ENCODE measurements at places on chromosomes 16 and 17. TPM values are rescaled to one million over a fixed set of nuclear protein-coding genes. Genes with fewer than 3 reads are reported as not detected.

GRCh38 chr16:2840914-2841313 is 10.8 kb downstream of the ZG16B start:
- no peak overlapping the region for H3K27ac ChIP-seq
- H3K4me3 ChIP-seq = no peak overlapping the region
- no peak for DNase-seq
- H3K4me1 ChIP-seq = peaks cover 29% of the 10 kb centered on the region
- no peaks in the 10 kb centered on the region for H3K36me3 ChIP-seq
- no peaks in the 10 kb centered on the region for H3K27me3 ChIP-seq

GRCh38 chr16:47858333-47858982 is 297.3 kb downstream of the ABCC12 start:
- no peak overlapping the region for H3K27ac ChIP-seq
- H3K36me3 ChIP-seq = no peaks in the 10 kb centered on the region
- H3K4me1 ChIP-seq = no peaks in the 10 kb centered on the region
- DNase-seq = no peak
- H3K4me3 ChIP-seq = no peak overlapping the region

GRCh38 chr16:80541306-80541694 is 507 bp downstream of the DYNLRB2 start:
- H3K27ac ChIP-seq = peak overlapping the region; percentile 78
- H3K36me3 ChIP-seq = no peaks in the 10 kb centered on the region
- H3K27me3 ChIP-seq = no peaks in the 10 kb centered on the region
- DNase-seq = no peak

DNA sequence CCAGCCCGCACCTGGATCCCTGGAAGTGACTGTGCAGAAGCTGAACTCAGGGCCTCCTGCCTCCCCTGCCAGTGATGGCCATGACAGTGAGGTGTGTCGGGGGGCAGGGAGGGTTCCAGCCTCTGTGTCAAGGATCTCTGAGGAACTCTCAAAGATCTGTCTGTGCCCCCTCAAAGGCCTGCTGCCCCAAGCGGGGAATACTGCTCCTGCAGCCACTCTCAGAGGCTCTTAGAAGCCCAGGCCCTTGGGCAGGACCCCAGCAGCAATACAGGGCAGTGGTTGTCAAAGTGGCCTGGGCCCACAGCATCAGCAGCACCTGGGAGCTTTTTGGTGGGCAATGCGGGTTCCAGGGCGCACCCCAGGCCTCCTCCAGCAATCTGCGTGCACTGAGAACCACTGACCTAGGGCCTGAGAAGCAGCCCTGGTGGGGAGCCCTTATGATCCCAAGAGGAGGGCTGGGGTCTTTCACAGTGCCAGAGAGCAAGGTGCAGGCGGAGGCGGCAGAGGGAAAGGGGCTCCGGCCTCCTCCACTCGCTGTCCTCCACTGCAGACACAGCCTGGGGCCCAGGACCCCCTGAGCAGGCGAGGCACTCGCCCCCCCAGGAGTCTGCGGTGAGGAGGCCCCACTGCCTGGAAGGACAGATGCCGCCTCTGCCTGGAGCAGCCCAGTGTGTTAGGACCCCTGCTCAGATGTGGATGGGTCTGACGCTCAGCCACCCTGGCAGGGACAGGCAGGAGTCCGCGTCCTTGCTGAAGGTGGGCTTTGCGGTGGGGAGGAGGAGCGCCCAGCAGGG is 42.1 kb downstream of the ENGASE start:
- DNase-seq = no peak
- no peaks in the 10 kb centered on the region for H3K27me3 ChIP-seq
- H3K36me3 ChIP-seq = no peaks in the 10 kb centered on the region
- no peak overlapping the region for H3K4me3 ChIP-seq
- H3K27ac ChIP-seq = no peak overlapping the region

GRCh38 chr17:77204536-77204935 is 63.8 kb downstream of the SEC14L1 start:
- H3K4me3 ChIP-seq = no peak overlapping the region
- no peak overlapping the region for H3K27ac ChIP-seq
- peaks cover 90% of the 10 kb centered on the region for H3K36me3 ChIP-seq
- DNase-seq = no peak
- no peaks in the 10 kb centered on the region for H3K27me3 ChIP-seq

DNA sequence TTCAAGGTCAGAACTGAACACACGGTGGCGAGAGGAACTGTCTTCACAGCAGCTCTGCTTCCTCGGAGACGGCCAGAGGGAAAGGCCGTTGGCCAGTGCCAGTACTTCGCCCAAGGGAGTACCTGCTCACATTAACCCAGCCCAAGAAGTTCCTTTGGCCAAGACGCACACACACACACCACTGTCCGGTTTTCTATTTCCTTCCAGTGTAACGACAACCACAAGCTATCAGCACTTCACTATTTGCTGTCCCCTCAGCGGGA is 744 bp upstream of the GGNBP2 start:
- peak overlapping the region; percentile 99 for H3K27ac ChIP-seq
- no peaks in the 10 kb centered on the region for H3K27me3 ChIP-seq

DNA sequence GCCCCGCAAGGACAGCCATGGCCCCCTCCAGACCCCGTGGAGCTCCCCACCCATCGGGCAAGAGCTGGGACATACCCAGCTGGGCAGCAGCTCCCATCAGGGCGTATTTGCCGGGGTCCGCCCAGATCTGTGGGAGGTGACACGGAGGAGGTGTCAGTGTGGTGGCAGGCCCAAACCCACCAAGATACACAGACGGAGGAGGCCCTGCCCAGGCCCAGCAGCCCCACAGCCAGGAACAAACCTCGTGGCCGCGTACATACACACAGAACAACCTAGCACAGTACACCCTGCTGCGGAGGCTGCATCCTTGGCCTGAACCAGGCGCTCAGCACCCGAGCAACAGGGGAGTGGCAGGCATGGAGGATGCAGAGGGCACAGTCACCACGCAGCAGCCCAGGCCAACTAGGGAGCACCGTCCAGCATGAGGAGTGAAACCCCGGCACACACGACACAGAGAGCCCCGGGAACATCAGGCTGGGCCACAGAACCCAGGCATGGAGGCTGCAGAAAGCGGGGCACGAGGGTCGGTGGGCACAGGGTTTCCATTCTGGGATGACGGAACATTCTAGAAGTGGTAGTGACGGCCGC is 4.9 kb upstream of the CCDC154 start:
- H3K4me3 ChIP-seq = no peak overlapping the region
- no peaks in the 10 kb centered on the region for H3K27me3 ChIP-seq
- no peak for DNase-seq
- H3K36me3 ChIP-seq = peaks cover 12% of the 10 kb centered on the region
- no peak overlapping the region for H3K27ac ChIP-seq

GRCh38 chr17:14776791-14777190 is 475.9 kb downstream of the HS3ST3B1 start:
- H3K4me1 ChIP-seq = no peaks in the 10 kb centered on the region
- H3K27ac ChIP-seq = no peak overlapping the region
- DNase-seq = no peak
- no peaks in the 10 kb centered on the region for H3K27me3 ChIP-seq
- H3K36me3 ChIP-seq = no peaks in the 10 kb centered on the region

- no peaks in the 10 kb centered on the region for H3K4me1 ChIP-seq
- H3K36me3 ChIP-seq = no peaks in the 10 kb centered on the region
- H3K4me3 ChIP-seq = no peak overlapping the region
- no peak for DNase-seq
- no peak overlapping the region for H3K27ac ChIP-seq
Measured at GRCh38 chr17:55532670-55533069, 21.4 kb upstream of the SMIM36 start.

- DNase-seq = no peak
- H3K4me3 ChIP-seq = no peak overlapping the region
- peaks cover 12% of the 10 kb centered on the region for H3K4me1 ChIP-seq
- H3K27ac ChIP-seq = no peak overlapping the region
- H3K27me3 ChIP-seq = no peaks in the 10 kb centered on the region
Measured at GRCh38 chr17:63984236-63984635, 11.5 kb upstream of the SCN4A start.

GRCh38 chr17:15171167-15172047 is 93.7 kb downstream of the PMP22 start:
- DNase-seq = no peak

GRCh38 chr16:50153596-50154419 is 702 bp downstream of the TENT4B start:
- H3K4me3 ChIP-seq = peak overlapping the region; percentile 86
- peak overlapping the region; percentile 57 for H3K27ac ChIP-seq
- peaks cover 2% of the 10 kb centered on the region for H3K36me3 ChIP-seq
- DNase-seq = no peak
- no peaks in the 10 kb centered on the region for H3K27me3 ChIP-seq
- peaks cover 57% of the 10 kb centered on the region for H3K4me1 ChIP-seq

Gene IGSF6
- 0.25 TPM for total RNA-seq

Gene MYH2
- total RNA-seq = not detected

Gene TP53TG3
- total RNA-seq = not detected

Measured in CD4-positive, CD25-positive, alpha-beta regulatory T cell (primary cell).